ENCODE measurements at places on chromosomes 6 and 20. TPM values are rescaled to one million over a fixed set of nuclear protein-coding genes. Genes with fewer than 3 reads are reported as not detected.

GRCh38 chr6:143150281-143150680 is 89.6 kb downstream of the AIG1 start:
- no peak for DNase-seq

Gene MOG
- total RNA-seq = not detected

DNA sequence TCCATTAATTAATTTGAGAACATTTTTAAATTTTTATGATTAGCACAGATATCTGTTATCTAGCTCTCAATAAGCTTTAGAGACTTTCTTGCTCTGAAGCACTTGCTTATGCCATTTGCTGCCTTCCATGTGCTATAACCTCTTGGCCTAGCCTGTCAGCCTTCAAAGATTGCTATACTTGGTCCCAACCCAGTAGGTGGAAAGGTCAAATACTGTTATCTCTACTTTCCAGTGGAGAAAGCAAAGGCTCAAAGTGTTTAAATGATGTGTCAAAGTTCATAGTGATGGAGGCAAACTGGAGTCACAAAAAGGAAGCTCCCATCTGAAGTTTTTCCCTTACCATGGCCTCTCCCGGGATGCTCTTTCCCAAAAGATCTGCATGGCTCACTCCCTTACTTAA is 125.1 kb downstream of the PKHD1 start:
- no peak for DNase-seq

- DNase-seq = no peak
These were observed 371.8 kb upstream of the SULF2 start for GRCh38 chr20:48156951-48157700.

- no peak for DNase-seq
These were observed 130.2 kb downstream of the HTR1B start for GRCh38 chr6:77332915-77333623.

GRCh38 chr6:135395136-135395535 is 102.4 kb downstream of the AHI1 start:
- no peak for DNase-seq

Gene DAAM2
- total RNA-seq = not detected

DNA sequence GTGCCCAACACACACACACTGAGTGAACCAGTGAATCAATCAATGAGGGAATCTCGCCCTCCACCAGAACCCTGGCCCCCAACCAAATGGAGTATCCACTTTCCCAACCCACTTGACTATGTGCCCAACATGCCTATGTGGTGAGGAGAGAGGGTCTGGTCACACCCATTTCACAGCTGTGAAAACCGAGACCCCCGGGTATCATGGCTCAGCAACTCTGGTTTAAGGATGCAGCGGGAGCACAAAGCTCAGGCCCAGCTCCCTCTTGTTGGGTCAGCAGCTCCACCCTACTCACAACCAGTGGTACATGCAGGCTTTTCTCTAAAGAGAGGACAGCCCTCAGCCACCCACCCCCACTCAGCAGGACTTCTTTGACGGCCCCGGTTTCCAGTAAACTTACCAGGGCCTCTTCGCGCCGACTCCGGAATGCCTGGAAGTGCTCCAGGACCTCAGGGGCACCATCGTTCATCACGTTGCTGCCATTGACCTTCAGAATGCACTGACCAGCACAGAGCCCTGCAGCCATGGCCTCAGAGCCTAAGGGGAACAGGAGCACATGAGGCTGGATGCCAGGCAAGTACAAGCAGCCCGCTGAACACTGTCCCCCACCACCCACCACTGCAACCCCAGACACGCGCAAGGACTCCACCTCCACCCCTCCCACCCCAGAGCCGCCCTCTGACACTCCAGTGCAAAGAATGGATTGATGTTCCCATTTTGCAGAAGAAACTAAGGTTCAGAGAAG is 174.7 kb downstream of the PREX1 start:
- no peak for DNase-seq

Gene PARD6B
- total RNA-seq = 4.3 TPM

DNA sequence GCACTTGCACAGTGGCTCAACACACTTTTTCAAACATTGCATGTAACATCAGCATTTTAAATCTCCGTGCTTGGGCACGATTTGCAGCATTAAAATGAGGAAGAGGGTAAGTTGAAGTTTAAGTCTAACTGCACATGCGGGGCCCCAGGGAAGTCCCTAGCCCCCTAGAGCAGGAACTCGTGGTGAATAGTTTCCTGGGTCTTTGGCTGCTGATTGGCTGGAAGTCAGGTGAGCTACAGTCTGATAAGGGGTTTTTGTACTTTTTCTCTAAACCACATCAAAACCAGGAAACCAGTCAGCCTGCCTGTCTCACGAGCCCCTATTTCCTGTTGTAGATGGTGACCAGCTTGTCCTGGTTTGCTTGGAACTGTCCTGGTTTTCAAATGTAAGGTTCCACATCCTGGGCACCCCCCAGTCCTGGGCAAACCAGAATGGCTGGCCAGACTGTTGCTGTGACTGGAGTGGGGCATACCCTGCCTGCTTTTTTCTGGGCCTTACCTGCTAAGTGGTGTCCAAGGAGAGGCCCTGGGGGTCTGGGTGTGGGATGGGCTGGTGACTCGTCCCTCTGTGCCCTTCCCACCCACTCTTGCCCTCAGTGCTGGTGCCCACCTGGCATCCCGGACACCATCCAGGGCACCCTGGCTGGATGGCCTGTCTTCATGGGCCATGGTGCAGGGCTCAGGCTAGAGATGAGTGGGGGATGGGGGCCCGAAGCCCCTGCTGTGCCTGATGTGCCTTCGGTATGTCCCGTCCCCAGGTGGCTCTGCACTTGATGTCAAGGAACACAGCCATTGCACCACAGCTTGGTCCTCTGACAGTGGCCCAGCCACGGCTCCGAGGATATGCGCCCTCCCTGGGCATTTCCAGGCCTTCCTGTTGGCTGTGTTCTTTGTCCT is 31.8 kb downstream of the SUN5 start:
- DNase-seq = peak; percentile 93

DNA sequence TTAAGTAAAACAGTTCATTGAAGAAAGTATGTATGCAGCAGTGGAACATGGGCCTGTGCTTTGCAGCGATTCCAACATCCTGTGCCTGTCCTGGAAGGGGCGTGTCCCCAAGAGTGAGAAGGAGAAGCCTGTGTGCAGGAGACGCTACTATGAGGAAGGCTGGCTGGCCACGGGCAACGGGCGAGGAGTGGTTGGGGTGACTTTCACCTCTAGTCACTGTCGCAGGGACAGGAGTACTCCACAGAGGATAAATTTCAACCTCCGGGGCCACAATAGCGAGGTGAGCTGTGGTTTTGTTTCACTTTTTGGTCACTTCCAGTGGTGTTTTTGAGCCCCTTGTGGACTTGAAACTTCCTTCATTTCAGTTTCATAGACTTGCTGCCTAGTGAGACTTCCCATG is 1.7 kb downstream of the TULP4 start:
- DNase-seq = peak; percentile 45

GRCh38 chr20:53685070-53685595 is 91.5 kb upstream of the ZNF217 start:
- DNase-seq = no peak

Gene TAGAP
- 64.5 TPM for total RNA-seq

GRCh38 chr6:169337886-169338445 is 84.3 kb upstream of the THBS2 start:
- DNase-seq = no peak

GRCh38 chr6:109671733-109672132 is 19.3 kb downstream of the AK9 start:
- no peak for DNase-seq

Gene GPLD1
- 0.34 TPM for total RNA-seq

Gene ZBTB12
- total RNA-seq = 1.6 TPM

Gene C6orf141
- total RNA-seq = 0.26 TPM

Gene KIAA0408
- total RNA-seq = 3.1 TPM

DNA sequence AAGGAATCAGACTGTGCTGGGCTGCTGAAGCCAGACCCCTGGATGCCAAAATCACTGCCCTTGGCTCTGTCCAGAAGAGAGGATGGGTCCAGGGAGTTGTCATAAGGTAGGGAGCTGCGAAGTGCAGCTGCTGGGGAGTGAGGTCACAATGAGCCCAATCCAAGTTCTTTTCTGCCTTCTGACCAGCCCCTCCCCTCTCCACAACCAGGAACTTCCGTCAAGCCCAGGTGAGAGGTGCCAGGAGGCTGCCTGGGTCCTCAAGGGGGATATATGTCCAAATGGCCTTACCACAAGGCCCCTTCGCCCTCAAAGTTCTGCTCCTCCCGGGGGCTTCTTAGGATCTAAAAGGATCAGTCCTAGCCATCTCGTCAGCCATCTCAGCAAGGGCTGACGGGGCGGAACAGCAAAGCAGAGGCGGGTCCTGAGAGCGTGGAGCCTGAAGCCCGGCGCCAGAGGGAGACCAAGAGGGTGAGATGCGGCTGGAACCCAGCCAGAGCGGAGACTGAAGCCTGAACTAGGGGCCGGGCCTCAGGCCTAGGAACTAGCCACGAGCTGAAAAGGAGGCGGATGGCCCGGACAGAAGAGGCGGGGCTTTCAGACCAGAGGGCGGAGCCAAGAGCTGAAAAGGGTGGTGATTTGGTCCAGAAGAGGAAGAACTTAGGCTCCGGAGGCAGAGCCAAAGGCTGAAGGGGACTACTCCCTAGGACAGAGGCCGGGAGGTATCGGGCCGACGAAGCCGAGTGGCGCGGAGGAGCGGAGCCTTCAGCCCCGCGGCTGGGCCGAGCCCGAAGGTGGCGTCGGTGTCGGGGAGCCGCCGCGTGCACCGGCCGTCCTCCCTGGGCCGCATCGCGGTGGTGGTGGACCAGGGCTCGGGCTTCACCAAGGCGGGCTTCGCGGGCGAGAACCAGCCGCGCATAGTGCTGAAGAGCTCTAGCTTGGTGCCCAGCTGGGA is at the start of gene ACTL10:
Gene ACTL10, plus strand, starts transcription at position 651 of the 952 bp plus-strand sequence. CDS start 555 bp downstream, outside the sequence.
- DNase-seq = peak; percentile 90

DNA sequence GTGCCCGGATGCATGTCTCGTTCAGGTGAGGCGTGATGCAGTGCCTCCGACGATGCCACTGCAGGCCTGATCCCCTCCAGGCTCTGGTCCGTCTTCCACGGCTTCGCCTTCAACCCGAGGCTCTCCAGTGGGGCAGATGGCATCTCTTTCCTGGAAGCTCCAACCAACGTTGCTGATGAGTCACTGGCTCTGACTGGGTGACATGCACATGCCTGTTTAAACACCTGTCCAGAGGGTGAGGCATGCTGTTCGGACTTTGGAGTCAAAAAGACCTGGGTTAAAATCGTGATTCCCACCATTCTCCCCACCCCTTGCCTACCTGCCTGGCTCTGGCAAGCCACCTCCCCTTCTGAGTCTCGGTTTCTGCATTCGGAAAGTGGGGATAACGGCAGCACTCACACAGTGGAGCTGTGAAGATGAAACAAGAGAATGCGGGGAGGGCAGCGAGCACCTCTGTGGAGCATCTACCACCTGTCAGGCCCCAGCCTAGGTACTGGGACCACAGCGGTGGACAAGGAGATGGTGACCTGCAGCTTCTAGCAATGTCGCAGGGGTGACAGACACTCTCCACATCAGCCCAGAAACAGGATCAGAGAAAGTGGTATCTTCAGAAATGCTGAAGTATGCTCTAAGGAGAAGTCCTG is 8.5 kb upstream of the EDN3 start:
- DNase-seq = no peak

Gene PTPN1
- total RNA-seq = 59.7 TPM

Gene CGA
- not detected for total RNA-seq
